Liver (tissue), 10 donors: ENCODE measurements at places on chromosomes 5 and 9.

- no peak for DNase-seq
Measured at GRCh38 chr9:101674165-101674564, 64.3 kb downstream of the GRIN3A start.

- no peak for DNase-seq
Measured at GRCh38 chr5:115068239-115069086, 101.2 kb downstream of the TRIM36 start.

DNA sequence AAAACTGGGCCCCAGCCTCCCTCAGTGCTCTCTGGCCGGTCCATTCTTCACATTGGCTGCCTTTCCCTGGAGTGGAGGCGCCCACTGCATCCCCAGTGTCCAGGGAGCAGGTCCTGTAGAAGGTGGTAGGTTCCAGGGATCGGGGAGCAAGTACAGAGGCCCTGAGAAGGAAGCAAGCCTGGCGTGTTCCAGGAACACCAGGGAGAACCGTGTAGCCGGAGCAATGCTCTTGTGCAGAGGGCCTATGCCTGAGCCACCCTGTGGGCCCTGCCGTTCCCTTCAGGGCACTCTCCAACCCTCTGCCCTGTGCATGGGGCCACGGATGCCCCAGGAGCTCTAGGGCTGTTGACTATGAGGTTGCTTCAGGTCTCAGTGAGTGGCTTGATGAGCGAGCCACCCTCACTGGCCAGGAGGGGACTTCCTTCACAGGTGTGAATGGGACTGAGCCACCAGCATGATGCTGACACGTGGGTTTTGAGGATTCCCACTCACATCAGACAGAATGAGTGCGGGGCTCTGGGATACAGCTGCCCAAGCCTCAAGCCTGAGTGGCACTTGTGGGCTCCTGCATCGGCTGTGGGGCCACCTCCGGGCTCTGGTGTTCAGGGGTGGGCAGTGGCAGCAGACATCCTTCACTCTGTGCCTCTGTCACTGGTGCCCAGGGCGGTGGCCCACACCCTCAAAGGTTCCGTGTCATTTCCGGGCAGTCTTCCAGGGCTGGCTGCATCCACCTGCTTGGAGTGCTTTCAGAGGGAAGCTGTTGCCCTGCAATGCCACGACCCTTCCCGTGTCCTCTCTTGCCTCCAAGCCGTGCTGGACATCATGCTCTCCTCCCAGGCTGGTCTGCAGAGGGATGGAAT, 54.4 kb downstream of the ADAMTS2 start:
- DNase-seq: no peak

- DNase-seq: no peak
Measured at GRCh38 chr5:111453295-111453694, 59.0 kb downstream of the STARD4 start.

GRCh38 chr9:37466037-37466709, 923 bp upstream of the ZBTB5 start:
- DNase-seq: peak; percentile 54

GRCh38 chr5:142834504-142834903, 64.3 kb downstream of the ARHGAP26 start:
- DNase-seq: no peak

DNA sequence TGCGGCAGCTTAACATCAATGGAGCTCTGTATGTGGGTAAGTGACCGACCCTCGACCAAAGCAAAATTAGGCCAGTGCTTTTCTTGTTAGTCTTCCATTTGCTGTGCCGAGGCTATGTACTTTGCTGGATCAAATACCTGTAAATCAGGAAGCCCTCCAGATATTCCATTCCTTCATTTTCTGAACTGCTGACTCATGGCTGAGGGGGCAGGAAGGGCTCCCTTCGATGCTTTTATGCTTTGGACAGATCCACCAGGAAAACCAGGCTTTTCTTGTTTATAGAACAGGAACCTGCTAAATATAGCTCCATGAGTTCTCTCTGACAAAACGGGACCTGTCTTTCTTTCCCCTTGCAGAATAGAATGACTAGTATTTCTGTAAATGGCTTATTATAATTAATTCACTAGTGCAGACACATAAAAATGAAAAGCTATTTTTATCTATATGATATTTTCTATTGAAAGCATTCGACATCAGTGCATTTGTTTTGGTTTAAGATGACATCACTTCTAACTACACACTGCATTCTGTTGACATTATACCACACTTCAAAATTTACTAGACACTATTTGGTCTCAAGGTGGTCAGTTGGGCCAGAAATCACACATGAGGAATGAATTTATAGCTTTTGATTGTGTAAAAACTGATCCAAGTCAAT, 93.3 kb downstream of the LIFR start:
- no peak for DNase-seq

DNA sequence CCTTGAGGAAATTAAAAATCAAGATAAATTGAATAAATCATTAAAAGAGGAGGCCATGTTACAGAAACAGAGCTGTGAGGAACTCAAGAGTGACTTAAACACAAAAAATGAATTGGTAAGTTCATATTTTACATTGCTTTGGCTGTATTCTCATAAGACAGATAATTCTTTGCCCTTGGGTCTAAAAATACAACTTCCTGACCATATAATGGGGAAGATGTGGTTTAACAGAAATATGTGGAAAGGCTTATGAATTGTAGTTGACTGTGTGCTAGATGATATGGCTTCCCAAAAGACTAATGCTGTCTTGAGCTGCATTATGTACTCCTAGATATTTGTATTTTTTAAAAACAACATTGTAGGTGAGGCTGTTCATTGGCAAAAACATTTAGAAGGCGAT, 33.1 kb downstream of the CNTRL start:
- DNase-seq: no peak

DNA sequence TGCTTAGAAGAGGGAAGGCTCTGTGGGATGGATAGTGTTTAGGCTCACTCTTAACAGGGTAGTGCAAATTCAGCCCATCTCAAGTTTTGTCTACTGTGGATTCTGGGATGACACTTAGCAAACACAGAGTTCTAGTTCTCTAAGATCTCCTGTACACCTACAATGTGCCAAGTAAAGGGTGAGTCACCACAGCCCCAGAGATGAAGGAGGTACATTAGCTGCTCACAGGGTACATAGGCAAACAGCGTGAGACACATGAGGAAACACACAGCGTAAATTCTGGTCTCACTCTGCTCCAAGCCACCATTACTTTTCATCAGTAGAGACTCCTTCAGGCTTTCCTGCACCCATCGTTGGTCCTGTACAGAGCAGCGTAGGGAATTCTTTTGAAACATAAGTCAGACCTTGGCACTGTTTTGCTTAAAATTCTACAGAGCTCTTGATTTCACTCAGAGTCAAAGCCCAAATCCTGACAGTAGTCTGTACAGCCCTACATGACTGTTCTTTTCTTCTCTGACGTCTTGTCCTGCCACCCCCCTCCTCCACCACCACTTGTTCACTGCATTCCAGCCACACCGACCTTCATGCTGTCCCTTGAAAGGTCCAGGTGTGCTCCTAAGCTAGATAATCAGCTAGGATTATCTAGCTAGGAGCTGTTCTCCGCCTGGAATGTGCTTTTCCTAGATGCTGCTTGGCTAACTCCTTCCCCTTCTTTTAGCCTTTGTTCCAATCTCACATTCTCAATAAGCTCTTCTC, 8.7 kb downstream of the ASTN2 start:
- no peak for DNase-seq

DNA sequence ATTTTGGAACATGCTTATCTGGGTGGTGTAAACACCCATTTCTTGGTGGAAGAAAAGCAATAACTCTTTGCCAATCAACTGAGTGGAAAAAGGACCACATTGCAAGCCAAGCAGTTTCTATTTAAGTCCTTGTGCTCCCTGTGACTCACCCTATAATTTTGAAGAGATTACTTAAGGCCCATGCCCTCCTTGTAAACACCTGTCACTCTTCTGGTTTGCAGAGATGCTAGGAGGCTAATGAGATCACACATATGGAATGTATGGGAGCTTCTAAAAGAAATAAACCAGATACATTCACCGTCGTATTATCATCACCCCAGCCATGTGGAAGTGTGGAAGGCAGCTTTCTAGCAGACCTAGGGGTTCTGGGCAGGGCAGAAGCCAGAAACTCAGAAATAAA, 337.1 kb downstream of the GADD45G start:
- no peak for DNase-seq

DNA sequence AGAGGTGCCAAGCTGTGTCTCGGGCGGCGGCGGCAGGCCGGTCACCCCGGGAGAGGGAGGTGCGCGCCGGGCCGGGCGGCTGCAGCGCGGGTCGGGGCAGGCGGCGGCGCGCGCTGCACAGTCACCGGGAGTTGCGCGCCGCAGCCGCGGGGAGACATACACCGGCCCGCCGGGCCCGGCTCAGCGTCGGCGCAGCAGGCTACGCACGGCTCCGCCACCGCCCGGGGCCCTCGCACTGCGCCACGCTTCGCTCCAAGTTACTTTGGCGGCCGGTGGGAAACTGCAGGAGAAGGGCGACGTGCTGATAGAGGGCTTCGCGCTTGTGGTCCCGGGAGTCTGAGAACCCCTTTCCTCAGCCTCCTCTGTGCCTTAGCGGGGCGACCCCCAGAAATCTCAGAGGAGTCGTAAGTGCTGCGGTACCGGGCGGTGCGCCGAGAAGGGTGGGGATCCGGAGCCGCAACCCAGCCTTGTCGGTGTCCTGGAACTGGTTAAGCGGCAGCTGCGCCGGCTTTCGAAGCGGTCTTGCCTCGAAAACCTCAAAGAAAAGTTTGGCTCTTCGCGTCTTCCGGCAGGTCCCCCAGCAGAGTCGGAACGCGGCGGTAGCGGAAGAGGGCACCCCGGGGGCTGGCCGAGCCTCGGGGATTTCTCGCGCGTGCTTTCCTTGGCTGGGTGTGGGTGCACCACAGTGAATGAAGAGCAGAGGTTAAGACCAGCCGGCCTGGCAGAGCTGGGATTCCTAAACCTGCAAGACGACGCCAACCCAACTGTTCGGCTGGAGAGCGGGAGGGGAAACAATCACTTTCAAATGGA, at the start of gene EFNA5:
Gene EFNA5 (minus strand): TSS at position 6 of the 810 bp plus-strand sequence.
- no peak for DNase-seq

DNA sequence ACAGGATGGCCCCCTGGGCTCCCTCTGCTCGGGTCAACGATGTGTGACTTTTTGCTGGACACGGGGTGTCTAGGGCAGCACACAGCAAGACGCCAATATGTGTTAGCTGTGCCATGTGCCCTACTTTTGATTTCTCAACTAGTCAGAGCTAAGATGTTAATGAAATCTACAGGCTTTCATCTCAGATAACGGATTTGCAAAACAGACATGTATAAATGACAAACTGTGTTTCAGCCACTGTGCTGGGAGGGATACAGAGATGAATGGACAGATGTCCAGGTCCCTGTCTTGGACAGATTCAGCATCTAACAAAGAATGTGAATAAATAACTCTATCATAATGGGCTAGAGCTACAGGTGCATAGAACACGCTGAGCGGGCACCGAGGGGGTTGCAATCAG, 160.2 kb upstream of the LHFPL2 start:
- no peak for DNase-seq
